Stimulated activated CD8-positive, alpha-beta memory T cell treated with anti-CD3 and anti-CD28 coated beads, Interleukin-7, amount 100 ng/mL, for 1 hour (primary cell): ENCODE measurements at places on chromosomes 6 and 20.

DNA sequence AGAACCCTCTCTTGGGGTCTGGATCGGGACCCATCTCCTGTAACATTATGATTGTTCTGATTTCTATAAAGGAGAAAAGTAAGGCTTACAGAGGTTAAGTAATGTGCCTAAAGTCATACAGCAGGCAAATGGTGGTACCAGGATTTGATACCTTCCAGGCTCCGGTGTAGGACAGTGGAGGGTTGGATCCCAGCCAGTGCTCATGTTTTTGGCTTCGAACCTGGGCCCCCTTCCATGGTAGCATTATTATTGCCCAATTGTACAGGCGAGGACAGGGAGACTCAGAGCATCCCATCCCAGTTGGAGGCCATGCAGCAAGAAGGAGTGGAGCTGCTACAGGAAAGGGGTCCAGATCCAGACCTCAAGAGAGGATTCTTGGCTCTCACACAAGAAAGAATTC, 202.7 kb downstream of the TFAP2C start:
- DNase-seq, result no peak

DNA sequence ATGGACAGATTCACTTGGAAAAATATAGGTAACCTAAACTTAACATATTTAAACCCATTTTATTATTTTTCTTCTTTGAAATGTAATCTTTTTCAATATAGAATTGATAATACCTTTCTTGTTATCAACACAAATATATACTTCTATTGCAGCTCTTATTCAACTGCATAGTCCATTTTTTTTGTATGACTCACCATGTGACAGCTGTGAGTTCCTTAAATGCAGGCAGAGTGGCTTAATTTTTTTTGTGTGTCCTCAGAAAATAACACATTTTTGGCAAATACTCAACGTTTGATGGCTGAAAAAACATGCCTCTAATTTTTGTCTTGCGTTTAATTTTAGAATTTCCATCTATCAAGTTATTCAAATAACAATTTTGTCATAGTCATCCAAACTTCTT, 454.8 kb downstream of the PHF3 start:
- no peak for DNase-seq

DNA sequence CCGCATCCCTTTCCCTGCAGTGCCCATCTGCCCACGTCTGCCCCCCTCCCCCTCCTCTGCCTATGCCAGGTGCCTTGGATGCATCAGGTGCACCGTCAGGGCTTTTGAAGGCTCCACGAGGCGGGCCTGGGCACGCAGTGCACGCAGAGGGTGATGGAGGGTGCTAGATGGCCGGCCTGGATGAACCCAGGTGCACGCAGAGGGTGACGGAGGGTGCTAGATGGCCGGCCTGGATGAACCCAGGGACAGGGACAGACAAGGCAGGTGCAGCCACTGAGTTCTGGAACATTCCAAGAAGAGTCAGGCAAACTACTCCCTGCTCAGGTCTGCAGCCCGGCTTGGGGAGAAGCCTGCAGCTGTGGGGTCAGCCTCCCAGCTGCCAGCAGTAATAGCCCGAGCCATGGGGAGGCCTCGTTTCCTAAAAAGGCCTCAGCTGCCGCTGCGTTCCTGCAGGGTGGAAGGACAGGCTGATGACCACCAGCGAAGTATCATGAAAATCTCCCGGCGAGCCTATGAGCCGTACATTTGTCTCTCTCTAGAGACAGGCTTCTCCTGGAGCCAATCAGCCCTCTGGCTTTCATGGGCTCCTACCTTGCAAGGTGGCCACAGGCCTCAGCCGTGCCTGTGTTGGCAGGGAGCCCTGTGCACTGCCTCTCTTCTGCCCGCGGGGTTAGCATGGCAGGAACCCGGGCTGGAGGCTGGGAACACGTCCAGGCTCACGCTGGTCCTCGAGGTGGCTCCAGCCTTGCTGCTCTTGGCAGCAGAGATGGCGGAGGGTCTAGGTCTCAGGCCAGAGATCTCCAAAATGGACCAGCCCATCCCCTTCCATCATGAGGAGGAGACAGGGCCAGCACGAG, 29.6 kb downstream of the NTSR1 start:
- DNase-seq, result no peak

DNA sequence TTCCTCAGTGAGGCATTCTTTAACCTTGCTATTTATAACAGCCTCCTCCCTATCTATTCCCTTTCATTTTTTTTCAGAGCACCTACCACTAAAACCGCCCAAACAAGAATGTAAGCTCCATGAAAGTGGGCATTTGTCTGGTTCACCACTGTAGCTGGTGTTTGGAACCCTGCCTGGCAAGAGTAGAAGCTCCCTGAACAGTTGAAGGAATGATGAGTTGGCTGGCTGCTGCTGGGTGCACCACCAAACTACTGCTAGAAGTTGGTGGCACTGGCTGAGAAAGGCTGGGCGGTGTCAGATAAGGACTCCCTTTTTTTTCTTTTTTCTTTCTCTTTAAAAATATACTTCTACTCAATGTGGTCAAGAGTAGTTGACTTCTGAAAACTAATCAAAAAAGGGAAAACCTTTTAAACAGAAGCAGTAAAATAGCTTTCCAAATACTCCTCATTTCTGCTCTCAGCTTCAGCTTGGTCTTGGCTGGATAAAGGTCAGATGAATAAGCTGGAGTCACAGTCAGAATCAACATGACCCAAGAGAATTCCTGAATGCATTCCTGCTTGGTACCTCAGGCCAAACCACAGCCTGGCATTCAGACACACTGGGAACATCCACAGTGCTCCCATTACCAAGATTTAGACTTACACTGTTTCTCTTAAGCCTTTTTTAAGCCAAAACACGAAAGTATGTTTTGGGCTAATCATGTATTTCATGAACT, 38.0 kb downstream of the RTN4IP1 start:
- no peak for DNase-seq

GRCh38 chr20:32585011-32585585, at the start of gene NOL4L:
NOL4L (minus strand) TSS chr20:32585333; CDS start chr20:32584890, 443 bp downstream.
- DNase-seq, result no peak

GRCh38 chr6:125586074-125586473, 163.4 kb upstream of the HEY2 start:
- no peak for DNase-seq

- no peak for DNase-seq
These were observed 12.6 kb downstream of the GLP1R start for GRCh38 chr6:39061182-39061581.

DNA sequence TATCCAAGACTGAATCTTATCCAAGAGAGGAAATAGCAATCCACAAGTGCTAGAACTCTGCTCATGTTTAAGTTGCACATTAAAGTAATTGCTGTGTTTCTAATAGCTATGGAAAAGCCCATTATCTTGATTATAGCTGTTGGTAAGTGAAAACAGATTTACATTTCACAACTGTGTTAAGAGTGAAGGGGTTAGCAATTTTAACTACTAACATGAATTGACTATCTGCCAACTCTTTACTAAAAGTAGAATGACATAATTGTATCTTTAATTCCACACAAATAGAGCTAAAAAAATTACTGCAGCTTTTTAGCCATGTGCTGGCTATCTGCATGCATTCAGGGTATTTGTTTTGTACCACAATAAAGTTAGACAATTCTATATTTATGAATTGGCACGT, 277.9 kb upstream of the IRAK1BP1 start:
- DNase-seq, result no peak

DNA sequence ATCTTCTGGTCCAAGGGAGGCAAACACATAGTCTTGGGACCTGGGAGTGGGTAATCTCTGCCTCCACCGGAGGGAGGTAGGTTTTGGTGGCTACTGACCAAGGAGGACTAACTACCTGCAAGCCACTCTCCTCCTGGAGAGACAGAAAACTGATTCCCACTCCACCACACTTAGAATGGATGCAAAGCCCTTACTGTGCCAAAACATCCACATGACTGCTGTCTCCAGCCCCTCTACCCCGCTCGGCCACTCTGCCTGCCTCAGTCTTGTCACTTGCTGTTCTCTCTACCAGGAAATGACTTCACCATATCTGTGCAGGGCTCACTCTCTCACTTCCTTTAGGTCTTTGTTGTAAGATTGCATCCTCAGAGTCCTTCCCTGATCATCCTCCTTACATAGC, 129.5 kb upstream of the ARG1 start:
- DNase-seq, result no peak
